ENCODE measurements at places on chromosomes 1 and 21. TPM values are rescaled to one million over a fixed set of nuclear protein-coding genes. Genes with fewer than 3 reads are reported as not detected.
A peak's percentile ranks its signal among the peaks of the same experiment; 100 is the strongest.

DNA sequence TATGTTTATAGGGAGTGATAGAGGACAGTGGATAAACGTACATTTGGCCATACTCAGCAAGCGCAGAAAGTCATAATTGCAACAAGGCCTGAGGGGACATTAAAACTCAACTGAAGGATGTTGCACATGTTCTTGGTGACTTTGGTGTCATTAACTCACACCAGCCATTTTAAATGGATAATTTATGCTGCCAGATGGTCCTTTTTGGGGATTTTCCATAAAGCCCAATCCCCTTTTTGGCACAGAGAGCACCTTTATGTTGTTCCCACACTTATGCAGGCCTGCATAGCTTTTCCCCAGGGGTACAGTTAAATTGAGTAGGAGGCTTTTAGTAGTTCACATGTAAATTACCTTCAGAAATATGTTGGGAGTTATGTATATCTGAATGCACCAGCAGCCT lies 279.6 kb downstream of the NFIA start:
- no peaks in the 10 kb centered on the region for H3K27me3 ChIP-seq
- H3K36me3 ChIP-seq = no peaks in the 10 kb centered on the region
- peak overlapping the region; percentile 79 for H3K27ac ChIP-seq
- DNase-seq = no peak

DNA sequence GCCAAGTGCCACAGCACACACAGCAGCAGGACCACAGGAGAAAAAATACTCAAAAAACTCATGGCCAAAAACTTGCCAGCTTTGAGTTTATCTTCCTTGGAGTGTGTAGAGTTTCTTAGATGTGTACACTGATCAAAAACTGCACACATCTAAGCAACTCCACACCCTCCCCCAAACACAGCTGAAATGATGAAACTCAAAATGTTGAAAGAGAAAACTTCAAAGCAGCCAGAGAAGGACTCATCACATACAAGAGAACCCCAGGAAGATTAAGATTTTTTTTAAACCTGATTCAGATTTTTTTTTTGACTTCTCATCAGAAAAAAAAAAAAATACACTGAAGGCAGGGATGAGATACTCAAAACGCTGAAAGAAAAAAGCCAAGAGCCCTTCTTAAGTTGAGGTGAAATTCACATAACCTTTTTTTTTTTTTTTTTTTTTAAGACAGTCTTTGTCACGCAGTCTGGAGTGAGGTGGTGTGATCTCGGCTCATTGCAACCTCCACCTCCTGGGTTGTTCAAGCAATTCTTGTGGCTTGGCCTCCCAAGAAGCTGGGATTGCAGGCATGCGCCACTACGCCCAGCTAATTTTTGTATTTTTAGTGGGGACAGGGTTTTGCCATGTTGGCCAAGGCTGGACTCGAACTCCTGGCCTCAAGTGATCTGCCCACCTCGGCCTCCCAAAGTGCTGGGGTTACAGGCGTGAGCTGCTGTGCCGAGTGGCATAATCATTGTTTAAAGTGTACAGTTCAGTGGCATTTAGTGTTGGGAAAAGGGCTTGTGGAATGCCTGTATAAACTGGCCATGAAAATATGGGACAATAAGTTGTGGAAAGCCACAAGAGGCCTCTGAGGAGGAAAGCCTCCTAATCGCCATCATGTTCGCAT lies 20.9 kb upstream of the PDXK start:
- no peaks in the 10 kb centered on the region for H3K27me3 ChIP-seq
- H3K4me3 ChIP-seq = no peak overlapping the region
- H3K27ac ChIP-seq = no peak overlapping the region
- peaks cover 10% of the 10 kb centered on the region for H3K36me3 ChIP-seq
- DNase-seq = peak; percentile 48

- no peak overlapping the region for H3K27ac ChIP-seq
- H3K36me3 ChIP-seq = peaks cover 57% of the 10 kb centered on the region
- no peak for DNase-seq
These were observed 16.2 kb upstream of the MYBPHL start for GRCh38 chr1:109322974-109323373.

DNA sequence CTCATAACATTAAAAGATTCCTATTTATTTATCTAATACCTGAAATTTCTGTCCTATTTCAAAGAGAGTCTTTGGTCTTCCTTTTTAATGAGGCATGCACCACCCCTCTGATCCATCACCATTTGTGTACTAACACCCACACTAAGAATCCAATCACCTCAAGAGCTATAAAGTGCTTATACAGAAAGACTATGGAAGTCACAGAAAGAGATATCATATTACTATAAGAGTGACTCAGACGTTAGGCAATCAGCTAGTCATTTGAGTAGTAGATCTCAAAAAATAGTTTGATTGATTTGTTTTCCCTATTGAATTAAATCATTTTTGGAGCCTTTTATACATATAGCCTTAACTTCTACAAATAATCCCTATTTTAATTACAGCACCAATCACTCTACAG lies 46.1 kb downstream of the NME7 start:
- no peaks in the 10 kb centered on the region for H3K27me3 ChIP-seq
- H3K4me1 ChIP-seq = no peaks in the 10 kb centered on the region
- no peaks in the 10 kb centered on the region for H3K36me3 ChIP-seq
- no peak overlapping the region for H3K4me3 ChIP-seq

DNA sequence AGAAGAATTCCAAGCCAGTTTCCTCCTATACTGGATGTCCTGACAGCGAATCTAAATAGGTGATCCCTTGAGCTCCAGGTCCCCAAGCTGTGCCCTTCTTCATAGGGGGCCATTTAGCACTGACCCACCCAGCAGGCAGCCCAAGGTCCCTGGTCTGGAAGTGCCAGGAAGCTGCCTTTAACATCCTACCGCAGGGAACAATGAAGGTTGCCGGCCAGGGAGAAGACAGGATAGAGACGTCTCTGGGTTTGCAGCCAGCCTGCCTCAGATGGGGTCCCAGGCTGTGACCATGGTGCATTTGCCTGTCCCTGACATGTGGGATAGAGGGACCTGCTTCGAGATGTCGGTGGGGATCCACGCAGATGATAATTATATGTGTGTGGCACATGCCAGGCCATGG lies 2.7 kb upstream of the RIPK4 start:
- H3K27me3 ChIP-seq = peaks cover 69% of the 10 kb centered on the region
- H3K36me3 ChIP-seq = no peaks in the 10 kb centered on the region
- no peak for DNase-seq
- H3K4me1 ChIP-seq = peaks cover 13% of the 10 kb centered on the region
- H3K4me3 ChIP-seq = no peak overlapping the region

DNA sequence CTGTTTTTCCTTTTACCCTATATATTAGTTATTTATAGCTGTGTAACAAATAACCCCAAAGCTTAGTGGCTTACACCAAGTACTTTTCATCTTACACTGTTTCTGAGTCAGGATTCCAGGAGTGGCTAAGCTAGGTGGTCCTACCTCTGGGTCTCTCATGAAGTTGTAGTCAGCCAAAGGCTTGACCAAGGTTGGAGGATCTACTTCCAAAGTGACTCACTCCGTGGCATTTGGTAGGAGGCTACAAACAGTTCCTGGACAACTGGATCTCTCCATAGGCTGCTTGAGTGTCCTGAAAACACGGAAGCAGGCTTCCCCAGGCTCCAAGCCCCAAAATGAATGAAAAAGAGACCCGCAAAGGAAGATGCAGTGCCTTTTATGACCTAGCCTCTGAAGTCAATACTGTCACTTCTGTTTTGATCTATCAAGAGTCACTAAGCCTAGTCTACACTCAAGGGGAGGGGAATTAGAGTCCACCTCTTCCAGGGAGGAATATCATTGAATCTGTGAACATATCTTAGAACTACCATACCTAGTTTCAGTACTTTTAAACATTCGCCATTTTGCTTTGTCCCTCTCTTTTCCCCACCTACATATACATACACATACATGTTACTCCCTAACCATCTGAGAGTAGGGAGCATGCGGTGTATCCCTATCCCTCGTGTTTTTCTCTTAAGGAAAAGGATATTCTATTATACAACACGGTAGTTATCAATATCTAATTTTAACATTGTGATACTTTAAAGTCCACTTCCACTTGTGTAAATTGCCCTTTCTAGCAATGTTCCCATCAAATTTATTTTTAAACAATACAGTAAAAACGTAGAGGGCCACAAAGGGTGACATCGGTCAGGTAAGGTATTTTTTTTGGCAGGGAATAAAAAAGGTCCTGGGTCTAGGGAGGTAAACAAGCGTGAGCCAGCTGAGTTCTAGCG lies 67.2 kb downstream of the SLC35A3 start:
- H3K27me3 ChIP-seq = no peaks in the 10 kb centered on the region
- peak overlapping the region; percentile 98 for H3K27ac ChIP-seq
- H3K4me3 ChIP-seq = peak overlapping the region; percentile 67
- DNase-seq = peak; percentile 55

DNA sequence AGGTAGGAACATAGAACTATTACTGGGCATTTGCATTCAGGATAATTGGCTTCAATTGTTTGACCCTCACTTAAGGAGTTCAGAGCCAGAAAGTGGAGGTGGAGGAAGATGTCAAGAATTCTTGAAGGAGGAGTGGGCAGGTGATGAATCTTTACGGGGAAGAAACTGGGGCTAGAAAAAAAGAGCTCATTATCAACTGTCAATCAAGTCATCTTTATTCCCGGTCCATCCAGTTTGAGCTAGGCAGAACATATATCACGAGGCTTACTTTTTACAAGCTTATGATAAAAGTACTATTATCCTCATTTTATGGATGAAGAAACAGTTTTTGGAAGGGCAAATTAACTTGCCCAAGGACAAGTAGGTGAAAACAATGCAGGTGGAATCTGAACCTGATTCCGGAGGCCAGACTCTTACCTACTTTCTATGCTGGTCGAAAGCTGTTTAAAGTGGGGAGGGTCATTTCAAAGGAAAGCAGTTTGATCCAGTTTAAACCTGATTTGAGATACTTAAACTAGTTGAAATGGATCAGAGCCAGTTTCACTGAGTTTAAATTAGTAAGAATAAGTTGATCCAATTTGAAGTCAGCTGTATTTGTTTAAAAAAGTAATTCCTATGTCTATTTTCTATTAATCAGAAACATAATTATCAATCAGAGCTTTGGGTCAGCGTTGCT lies 13.3 kb upstream of the NBL1 start:
- no peaks in the 10 kb centered on the region for H3K27me3 ChIP-seq
- H3K36me3 ChIP-seq = peaks cover 14% of the 10 kb centered on the region
- no peak overlapping the region for H3K4me3 ChIP-seq
- no peaks in the 10 kb centered on the region for H3K4me1 ChIP-seq
- no peak for DNase-seq
- H3K27ac ChIP-seq = no peak overlapping the region

- no peak overlapping the region for H3K4me3 ChIP-seq
- DNase-seq = no peak
These were observed 1.2 kb upstream of the CHD5 start for GRCh38 chr1:6181347-6181770.

DNA sequence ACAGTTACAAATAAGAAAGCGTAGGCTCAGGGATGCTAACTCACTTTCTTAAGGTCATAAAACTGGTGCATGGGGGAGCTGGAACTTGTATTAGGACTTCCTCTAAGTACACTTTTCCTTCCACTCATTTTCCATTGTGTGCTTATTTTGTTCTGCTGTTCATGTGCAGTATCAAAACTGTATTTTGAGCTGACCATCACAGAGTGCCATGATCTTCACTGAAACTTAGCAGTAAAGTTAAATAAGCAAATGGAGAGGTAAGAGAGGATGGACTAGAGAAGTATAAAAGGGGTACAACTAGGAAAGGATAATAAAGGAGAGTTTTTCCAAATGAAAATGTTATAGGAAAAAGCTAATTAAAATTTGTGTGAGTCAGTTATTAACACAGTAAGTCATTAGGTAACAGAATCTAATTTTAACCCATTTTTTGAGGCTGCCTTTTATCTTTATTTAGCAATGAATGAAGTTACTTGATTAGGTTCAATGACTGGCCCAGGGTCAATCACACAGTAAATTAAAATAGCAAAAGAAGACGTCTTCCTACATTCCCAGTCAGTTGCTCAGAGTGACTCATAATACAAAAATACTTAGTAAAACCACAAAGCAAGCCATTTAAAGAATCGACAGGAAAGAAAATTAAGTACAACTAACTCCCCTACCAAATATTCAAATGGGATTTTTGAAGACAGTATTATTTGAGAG lies 165.8 kb upstream of the C1orf105 start:
- H3K36me3 ChIP-seq = no peaks in the 10 kb centered on the region
- no peak overlapping the region for H3K27ac ChIP-seq
- no peaks in the 10 kb centered on the region for H3K4me1 ChIP-seq
- no peaks in the 10 kb centered on the region for H3K27me3 ChIP-seq
- peak; percentile 83 for DNase-seq
- H3K4me3 ChIP-seq = no peak overlapping the region

DNA sequence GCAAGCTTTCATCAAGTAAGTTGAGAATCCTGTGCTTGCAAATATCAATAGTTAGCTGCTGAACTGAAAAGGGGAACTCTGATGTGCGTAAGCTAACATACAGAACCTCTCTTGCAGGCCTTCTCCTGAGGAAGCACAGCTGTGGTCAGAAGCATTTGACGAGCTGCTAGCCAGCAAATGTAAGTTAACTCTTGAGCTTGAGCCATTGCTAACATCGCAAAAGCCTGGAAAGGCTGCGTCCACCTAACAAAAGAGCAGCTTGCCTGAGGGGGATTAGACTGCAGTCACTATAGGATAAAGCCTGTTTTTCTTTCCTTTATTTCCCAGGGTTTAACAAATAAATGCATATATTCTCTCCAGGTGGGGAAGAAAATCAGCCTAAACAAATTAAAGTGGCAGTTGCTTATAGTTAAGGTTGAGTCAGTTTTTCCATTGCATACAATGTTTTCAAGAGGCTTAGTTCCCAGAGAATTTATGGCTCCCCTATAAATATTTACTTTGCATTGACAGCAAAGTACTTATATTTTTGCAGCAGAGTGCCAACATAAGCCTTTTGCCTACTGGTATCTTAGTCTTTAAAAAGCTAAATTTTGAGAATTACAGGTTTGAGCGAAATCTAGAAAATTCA lies 1.5 kb downstream of the RGS2 start:
- DNase-seq = no peak
- no peaks in the 10 kb centered on the region for H3K27me3 ChIP-seq
- no peak overlapping the region for H3K27ac ChIP-seq
- no peaks in the 10 kb centered on the region for H3K4me1 ChIP-seq
- H3K36me3 ChIP-seq = peaks cover 6% of the 10 kb centered on the region

DNA sequence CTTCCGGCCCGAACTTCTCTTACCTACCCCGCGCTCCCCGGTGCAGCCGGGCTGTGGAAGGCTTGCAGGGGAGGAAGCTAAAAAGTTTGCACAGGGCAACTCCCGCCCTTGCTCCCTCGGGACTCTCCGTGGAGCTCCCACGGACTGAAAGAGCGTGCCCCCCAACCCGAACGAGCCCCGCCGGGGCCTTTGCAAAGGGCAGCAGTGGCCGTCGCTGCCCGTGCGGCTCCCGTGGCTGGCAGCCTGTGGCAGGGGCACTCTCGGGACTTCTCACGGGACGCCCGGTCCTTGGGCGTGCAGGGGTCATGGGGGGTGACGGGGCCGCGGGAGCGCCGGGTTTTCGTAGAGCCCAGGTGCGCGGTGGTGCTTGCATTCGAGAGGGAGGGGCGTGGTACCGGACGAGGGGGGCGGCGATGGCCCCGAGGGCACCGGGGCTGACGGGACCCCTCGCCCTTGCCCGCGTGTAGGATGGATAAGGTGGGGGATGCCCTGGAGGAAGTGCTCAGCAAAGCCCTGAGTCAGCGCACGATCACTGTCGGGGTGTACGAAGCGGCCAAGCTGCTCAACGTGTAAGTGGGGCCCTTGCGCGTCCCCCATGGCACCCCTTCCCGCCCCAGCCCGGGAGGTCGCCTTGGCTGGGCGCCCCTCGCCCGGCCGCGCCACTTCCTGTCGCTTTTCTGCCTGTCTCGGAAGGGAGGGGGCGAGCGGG lies 711 bp downstream of the GADD45A start:
- peaks cover 38% of the 10 kb centered on the region for H3K4me1 ChIP-seq
- H3K27ac ChIP-seq = peak overlapping the region; percentile 96
- peaks cover 11% of the 10 kb centered on the region for H3K36me3 ChIP-seq
- no peaks in the 10 kb centered on the region for H3K27me3 ChIP-seq
- peak; percentile 52 for DNase-seq

GLMN gene
- 26.2 TPM for polyA plus RNA-seq

LCE1D gene
- polyA plus RNA-seq = not detected

EPHA2 gene
- 14.0 TPM for polyA plus RNA-seq

ANKRD34A gene
- polyA plus RNA-seq = 2.7 TPM

Measured in cardiac muscle cell (in vitro differentiated cells and primary cell).